Activated T-helper 9 cell treated with anti-CD3 and anti-CD28 coated beads, Interleukin-2, amount 50 U/mL, for 16 hours (primary cell): ENCODE measurements at places on chromosomes 16 and 17.

GRCh38 chr16:22282254-22282892, 14.8 kb upstream of the POLR3E start:
- DNase-seq = no peak

DNA sequence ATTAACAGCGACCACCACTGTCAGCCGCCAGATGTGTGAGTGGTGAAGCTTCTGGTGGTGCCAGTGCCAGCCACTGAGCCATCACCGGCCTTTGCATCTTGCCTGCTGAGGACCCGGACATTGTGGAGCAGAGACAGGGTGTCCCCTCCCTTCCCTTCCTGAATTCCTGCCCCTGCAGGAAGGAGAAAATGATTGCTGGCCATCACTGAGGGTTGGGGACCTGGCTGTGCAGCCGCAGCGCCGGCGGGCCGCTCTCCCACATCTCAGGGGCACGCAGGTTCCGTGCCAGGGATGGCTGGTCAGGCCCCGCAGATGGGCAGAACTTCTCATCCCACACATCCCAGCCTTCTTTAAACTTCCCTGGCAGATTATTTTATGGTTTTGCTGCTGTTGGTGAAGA, 56.5 kb downstream of the RPTOR start:
- DNase-seq = no peak

- DNase-seq = no peak
Measured at GRCh38 chr16:29891525-29892457, 7.6 kb downstream of the SEZ6L2 start.

DNA sequence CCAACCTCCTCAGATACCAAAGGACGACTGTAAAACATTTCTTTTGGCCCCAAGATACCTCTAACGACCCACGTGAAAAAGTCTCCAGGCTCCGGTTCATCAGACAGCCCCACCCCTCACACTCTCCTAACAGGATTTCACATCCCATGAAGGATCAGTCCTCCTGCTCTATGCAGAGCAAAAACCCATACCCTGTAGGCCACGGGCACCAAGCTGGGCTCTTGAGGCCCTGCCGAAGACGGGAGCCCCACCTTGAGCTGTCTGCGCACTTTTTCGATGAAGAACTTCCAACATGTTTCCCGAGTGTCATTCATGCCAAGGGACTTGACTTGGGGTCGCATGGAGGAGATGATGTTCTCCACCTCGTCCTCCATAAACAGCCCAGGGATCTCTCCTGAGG, 89.9 kb downstream of the PGS1 start:
- DNase-seq = no peak

DNA sequence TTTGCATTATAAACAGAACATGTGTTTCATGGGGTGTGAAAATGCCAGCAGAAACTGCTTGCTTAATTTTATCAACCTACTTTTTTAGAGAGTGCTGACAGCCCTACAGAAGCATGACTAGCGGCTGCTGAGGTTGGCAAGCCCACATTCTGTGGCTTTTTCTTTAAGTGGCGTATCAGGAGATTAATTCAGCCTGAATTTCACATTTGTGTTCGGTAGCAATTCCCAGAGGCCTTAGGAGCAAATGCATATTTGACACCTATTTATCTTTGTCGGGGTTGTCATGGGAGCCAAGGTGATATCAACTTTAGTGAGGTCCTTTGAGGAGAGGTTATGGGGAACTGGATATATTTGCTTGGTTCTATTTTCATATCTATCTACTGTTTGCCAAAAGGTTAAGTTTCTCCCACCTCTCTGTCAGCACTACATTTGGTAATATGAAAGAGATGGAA, 140.9 kb downstream of the KCNJ2 start:
- no peak for DNase-seq

- DNase-seq = no peak
Measured at GRCh38 chr17:38982858-38983746, 15.9 kb upstream of the FBXO47 start.

DNA sequence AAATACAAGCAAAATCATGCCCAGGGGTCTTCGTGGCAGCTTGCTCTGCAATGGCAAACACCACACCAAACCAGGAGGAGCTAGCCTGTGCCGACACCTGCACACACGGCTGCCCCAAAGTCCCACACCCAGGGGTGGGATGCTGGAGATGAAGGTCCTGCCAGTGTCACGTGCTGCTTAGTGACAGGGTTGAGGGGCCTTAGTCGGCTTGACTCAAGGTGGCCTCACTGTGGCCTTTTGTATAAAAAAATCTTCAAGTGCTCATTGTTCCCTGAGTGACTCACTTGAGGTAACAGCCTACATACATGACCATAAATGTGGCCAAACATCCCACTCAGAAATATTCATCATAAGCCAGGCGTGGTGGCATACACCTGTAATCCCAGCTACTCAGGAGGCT, 7.3 kb downstream of the TRIM65 start:
- no peak for DNase-seq

DNA sequence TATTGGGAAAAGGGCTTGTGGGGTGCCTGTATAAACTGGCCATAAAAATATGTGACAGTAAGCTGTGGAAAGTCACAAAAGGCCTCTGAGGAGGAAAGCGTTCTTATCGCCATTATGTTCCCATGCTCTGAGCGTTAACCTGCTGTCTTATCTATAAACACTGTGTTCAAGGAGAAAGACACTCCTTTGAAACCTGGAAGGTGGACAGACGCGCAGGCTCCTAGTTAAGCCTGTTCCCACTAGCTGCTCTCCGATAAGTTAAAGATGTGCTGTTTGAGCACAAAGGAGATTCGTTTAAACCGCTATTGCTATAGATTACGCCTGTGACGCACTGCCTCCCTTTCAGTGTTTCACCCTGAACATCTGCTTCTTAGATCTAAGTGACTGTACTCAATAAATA, 5.2 kb downstream of the ALOX12B start:
- no peak for DNase-seq

- DNase-seq = no peak
Measured at GRCh38 chr17:60094754-60095153, 16.0 kb upstream of the HEATR6 start.

DNA sequence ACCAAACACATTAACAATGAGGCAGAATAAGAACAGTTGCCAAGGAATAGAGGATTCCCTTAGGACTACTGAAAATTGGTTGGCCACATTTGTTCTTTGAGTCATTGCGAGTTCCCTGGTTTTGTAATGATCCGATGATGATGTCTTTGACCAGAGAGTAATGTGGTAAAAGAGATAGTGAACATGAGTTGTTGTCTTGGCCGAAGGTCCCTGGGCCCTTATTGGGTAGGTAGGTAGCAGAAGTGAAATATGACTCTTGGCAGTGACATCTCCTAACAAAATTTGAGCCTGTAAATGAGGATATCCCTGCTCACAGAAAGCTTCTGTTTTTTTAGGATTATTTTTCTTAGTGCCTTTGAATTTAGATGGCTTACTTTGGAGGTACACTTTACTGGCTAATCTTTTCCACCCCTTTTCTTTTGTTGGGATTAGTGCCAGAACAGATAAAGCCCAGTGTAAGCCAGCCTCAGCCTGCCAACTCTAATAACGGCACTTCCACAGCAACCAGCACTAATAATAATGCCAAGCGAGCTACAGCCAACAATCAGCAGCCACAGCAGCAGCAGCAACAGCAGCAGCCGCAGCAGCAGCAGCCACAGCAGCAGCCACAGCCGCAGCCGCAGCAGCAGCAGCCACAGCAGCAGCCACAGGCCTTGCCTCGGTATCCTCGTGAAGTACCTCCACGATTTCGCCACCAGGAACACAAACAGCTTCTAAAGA, 47.2 kb downstream of the TNRC6A start:
- no peak for DNase-seq

DNA sequence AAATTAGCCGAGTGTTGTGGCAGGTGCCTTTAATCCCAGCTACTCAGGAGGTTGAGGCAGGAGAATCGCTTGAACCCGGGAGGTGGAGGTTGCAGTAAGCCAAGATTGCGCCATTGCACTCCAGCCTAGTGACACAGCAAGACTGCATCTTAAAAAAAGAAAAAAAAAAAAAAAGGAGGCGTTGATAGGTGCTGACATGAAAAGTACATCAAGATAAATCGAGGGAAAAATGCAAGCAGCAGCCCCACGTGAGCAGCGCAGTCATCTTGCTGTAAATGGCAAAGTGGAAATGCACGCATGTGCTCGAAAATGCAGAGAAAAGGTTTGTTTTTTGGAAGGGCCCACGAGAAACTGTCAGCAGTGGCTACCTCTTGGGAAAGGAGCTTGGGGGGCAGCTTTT, 20.9 kb downstream of the MXRA7 start:
- DNase-seq = no peak

- no peak for DNase-seq
Measured at GRCh38 chr17:49964769-49965523, 4.0 kb upstream of the DLX4 start.

GRCh38 chr17:8436844-8437171, 1.1 kb downstream of the NDEL1 start:
- DNase-seq = no peak

DNA sequence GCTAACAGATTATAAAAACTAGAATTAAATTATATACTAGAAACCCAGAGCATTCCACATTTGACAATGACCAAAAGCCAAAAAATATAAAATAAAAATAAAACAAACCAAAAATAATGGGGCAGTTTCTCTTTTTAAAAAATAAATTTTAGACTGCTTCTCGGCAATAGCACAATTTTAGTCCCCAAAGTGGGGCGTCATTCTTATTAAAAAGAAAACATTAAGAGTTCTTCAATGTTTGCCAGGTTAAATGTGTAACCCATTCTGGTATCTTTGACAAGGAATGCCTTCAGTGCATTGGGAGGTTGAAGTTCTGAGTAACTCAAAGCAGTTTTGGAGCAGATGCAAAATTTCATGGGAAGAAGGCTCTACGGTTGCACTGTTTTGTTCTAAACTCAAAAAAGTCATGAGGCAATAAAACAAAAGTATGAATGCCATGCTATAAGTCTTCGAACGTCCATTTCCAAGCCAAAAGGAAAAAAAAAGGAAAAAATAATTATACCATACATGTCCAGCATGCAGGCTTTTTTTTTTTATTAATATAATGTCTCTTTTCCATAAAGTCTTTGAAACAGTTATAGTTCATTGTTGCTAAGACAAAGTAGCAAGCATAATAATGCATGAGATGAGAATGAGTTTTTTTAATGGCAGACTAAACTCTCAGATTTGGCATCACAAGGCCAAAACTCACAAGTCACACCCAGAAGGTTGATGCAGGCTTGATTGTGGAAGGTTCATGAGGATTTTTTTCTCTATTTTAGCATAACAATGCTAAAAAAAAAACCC, 3.1 kb downstream of the MAF start:
- DNase-seq = no peak

- no peak for DNase-seq
Measured at GRCh38 chr17:1033503-1033902, 36.6 kb downstream of the TIMM22 start.

DNA sequence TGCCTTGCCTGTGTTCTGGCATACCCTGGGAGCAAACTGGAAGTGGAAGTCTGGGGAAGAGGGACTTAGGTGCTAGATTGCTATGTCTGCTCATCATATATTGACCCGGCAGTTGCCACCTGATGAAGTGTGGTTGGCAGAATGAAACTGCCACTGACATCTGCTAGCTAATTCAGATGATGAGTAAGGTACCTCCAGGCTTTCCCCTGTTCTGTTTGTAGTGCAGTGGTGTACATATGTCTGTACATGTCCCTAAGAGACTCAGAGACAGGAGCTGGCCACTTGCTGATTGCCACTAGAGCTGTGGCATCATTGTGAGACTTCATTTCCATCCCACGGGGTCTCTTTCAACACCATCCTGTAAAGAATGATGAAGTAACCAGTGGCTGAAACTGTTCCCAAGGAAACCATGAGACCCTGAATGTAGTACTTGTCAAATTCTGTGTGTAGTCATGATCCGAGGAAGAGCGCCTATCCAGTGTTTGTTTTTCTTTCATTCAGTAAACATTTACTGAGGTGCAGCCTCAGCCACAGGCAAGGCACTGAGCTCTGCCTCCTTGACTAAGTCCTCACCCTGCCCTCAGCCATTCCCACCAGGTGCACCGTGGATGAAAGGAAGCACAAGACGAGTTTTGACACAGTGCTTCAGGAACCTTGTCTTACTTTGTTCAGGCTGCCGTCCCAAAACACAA, 13.2 kb downstream of the CLUAP1 start:
- no peak for DNase-seq

DNA sequence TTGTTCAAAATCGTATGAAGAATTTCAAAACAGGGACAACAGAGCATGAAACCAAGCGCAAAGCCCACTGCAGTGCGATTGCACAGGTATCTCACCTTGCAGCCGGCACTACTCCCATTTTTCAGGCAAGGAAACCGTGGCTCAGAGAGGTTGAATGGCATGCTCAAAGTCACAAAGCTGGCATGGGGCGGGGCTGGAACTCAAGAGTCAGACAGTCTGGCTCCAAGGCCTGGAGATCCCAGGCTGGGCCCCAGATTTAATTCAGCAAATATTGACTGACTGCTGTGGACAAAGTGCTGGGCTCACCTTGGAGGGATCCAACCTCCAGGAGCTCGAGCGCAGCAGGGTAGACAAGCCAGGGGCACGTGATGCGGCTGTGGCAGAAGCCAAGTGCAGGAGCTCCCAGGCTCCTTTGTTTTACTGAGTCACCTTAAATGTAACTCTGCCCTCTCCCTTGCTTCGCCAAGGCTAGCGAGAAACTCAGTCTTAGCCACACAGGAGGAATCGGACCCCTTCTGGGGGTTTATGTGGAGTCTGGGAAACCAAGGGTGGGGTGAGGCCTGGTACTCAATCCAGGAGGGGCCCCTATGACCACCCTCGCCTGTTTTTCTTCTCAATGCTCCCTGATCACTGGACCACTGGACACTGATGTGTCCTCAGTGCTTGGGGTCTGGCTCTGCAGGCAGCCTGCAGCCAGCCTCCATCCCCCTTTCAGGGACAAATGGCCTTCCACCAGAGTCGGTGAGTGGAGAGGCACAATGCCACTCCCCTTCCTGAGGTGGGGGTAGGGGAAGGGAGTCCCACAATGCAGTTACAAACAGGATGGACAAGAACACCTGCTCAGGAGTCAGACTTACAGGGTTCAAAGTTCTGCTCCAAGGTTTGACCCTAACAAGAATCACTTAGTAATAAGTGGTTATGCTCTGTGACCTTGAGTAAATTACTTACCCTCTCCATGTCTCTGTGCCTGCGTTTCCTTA, 3.9 kb upstream of the SPATA20 start:
- no peak for DNase-seq

- no peak for DNase-seq
Measured at GRCh38 chr17:32355649-32356377, 5.9 kb downstream of the ZNF207 start.

DNA sequence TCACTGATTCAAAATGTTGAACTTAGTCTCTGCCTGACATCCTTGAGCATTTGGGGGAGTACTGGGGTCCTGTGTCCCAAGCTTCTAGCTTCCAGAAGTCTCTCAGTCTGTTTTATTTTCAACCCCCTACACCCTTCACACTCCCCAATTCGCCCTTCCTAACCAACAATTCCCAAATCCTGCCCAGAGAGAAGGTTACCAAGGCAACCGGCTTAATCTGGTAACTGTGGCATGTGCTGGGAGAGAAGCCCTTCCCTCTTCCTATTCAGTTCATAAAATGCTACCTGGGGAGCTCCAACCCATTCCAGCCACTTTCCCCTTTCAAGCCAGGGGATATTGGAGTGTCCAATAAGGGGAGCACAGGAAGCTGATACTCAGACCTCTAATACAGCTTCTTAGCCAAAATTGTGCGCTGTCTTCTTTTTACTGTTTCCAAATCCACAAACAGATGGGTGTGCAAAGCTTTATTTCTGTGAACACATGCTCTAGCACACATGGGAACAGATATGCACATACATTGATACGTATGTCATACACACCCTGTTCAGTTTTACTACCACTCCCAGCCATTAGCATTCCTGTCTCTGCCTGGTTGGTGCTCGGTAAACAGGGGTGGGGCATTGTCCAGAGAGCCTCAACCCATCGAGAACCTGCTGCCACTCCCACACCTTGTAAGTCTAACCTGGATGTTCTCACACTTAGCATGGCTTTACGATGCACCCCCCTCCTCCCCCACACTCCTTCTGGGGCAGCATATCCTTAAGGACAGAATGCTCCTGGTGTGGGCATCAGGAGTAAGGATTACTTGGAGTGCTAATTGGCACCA, 1.1 kb upstream of the RAPGEFL1 start:
- no peak for DNase-seq
